ENCODE measurements at places on chromosomes 3 and 15.

DNA sequence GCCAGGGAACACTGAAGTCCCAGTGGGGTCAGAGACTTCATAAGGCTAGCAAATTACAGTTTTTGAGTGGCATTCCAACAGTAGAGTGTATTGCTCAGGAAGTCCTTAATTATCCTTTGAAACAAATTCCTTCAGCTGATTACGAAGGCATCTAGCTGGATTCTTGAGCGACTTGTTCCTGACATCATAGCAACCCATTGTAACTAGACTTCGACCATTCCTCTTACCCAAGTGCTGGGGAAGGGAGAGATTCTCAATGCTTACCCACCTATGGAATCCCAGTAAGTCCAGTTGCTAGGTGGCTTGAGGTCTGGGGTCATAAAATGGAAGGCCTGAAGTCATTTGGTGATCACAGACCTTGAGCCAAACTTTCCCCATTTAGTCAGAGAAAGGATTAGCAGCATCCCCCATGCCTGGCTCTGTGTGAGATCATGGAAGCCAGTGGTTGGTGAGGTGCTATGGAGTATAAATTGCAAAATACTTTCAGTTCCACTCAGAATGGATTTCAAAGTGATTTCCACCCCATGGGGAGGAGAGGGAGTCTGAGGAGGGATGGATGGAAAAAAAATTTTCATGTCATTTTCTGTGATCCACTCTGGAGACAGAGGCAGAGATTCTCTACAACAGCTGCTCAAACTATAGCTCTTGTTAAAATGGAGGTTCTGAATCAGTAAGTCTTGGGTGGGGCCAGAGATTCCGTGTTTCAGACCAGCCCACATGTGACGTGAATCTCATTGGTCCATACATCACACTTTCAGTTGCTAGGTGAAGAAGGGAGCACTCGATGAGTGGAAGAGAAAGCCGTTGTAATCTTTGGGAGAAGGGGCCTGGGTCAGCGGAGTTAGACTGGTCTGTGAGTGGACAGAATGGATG, 45.7 kb downstream of the CD86 start:
- DNase-seq = no peak

DNA sequence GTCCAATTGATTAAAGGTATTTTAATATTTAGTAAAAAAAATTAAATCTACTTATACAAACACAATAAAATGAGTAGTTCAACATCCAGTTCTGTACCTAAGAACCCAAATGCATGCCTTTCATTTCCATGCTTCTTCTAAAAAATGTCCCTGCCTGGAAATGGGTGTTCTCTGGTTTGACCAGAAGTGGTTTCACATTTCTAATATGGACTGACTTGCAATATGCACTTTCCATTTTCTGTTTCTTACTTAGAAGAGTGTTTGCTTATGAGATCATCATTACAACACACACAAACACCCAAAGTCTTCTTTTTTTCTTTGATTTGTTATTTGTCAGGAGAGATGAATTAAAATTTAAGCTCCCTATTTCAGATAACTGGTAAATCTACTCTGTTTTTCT, 879.6 kb downstream of the AGBL1 start:
- DNase-seq = no peak

GRCh38 chr3:129687586-129688125, 81.2 kb upstream of the PLXND1 start:
- no peak for DNase-seq

GRCh38 chr3:11913316-11913715, 66.6 kb upstream of the TAMM41 start:
- no peak for DNase-seq

DNA sequence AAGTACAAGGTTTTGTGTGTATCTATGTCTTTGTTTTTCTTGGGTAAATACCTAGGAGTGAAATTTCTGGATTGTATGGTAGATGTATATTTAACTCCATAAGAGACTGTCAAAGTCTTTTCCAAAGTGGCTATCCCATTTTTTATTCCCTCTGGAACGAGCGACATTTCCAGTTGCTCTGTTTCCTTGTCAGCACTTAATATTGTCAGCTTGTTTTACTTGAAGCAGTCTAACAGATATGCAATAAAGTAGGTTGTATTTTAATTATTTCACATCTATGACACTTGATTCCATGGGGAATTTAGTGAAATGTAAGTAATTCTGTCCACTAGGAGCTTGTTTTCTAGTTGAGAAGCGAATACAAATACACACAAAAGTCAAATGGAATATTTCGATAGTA, 18.5 kb upstream of the BNIP2 start:
- no peak for DNase-seq

GRCh38 chr15:60044636-60045270, 40.6 kb downstream of the FOXB1 start:
- DNase-seq = no peak

DNA sequence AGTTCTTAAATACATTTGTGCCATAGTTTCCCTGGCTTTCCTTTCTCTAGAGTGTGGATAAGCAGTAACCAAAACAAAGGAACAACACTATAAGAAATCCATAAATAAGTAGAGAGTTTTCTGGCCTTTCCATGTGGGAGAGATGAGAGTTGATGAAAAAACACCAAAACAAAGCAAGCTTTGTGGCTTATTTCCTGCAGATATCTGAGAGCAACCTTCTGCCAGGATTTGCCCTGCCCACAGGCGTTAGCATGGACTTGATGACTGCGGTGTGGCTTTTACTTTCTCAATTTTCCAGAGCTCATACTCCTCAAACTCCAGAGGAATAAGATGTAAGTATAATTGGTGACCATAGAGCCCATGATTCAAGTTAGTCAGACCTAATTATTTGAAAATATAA, 194.9 kb downstream of the RAP2B start:
- DNase-seq = no peak

GRCh38 chr3:82000773-82001172, 239.3 kb upstream of the GBE1 start:
- DNase-seq = no peak

GRCh38 chr3:172137287-172138192, 98.2 kb downstream of the FNDC3B start:
- no peak for DNase-seq

- no peak for DNase-seq
Observed at GRCh38 chr15:91857772-91858171, 4.3 kb downstream of the SLCO3A1 start.

GRCh38 chr3:40992023-40992422, 207.3 kb upstream of the CTNNB1 start:
- no peak for DNase-seq

GRCh38 chr3:81579744-81580143, 181.7 kb downstream of the GBE1 start:
- no peak for DNase-seq

DNA sequence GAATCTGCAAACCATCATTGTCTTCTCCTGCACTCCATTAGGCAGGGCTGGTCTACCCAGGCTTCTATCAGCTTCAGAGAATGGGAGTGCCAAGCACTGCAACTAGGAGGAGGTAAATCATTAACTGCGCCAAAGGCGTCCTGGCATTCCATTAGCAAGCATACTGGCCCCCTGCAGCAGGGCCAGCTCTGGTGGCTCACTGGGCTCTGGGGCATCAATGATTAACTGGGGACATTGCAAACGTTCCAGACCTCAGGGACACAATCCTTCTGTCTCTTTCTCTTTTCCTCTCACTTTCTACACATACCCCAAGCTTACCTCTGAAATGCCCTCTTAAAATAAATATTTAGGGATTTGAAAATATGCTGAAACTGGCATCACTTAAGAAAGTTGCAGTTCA, 129.0 kb downstream of the MYLK start:
- no peak for DNase-seq

GRCh38 chr3:117278424-117279190, 569.0 kb downstream of the TUSC7 start:
- DNase-seq = no peak

- DNase-seq = no peak
Observed at GRCh38 chr15:100569391-100569790, 32.6 kb downstream of the LINS1 start.

DNA sequence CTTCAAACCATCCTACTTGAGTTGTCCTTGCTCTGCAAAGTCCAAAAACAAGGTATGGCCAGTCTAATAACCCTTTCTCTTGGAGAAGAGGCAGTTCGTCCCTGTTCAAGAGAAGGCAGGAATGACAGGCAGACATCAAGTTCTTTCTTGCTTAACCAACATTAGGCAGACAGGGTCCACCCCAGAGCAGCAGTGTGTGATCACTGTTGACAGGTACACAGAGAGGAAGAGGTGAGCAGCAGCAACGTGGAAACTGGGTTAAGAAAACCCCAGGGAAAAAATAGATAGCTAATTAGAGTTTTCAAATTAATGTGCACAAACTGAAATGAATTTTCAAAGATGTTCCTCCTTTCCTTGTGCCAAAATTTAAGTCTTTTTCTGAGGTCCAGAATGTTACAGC, 48.2 kb downstream of the TNIK start:
- DNase-seq = no peak

GRCh38 chr15:44668921-44669320, 5.5 kb upstream of the SPG11 start:
- DNase-seq = no peak

DNA sequence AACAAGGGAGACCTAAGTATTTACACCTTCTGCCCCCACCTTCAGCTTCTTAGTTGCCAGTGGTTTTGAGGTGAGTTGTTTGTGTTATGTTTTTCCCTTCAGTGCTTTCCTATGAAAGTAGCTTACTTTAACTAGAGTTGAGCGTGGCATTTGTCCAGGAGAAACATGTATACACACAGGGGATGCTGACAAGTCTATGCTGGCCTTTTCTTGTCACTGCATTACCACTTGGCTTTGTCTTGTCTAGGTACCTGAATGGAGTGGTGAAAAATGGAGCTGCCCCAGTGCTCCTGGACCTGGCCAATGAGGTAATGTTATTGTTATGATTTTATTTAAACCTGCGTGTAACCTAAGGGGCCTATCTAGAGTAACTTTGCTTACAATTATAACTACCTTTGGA, 74.4 kb downstream of the CDIN1 start:
- DNase-seq = no peak

DNA sequence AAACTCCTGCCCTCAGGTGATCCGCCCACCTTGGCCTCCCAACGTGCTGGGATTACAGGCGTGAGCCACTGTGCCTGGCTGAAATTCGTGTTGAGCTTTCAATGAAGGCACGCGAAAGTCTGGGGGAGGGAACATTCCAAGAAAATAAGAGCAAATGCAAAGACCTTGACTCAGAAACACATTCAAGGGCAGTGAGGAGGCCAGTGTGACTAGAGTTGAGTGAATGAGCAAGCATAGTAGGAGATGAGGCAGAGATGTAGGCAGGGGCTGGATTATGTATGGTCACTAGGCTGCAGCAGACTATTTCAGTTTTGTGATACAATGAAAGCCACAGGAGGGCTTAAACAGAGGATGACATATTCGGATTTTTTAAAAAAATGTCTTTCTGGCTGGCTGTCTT, 67.0 kb downstream of the SCN11A start:
- no peak for DNase-seq

DNA sequence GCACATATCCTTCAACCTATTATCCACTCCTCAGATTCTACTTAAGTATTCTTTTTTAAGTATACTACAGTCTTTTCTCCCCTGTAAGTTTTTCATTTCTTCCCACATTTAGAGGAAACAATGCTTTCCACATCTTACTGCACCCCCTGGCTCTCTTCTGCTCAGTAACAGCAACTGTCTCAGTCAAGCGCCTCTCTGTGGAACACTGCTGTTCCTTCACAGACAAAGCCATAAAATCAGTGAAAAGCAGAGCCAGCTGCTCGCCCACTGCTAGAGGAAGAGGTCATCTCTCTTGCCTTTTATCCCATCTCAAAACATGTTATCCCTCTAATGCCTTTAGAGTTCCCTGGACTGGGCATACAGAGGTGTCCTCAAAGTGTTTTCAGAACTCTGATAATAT, 24.8 kb downstream of the SERP1 start:
- DNase-seq = no peak

DNA sequence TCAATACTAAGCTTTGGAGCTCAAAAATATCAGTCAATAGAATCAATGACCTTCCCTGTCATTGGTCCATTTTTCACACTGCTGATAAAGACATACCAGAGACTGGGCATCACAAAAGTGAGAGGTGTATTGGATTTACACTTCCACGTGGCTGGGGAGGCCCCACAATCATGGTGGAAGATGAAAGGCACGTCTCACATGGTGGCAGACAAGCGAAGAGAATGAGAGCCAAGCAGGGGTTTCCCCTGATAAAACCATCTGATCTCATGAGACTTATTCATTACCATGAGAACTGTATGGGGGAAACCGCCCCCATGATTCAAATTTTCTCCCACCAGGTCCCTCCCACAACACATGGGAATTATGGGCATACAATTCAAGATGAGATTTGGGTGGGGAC, 81.9 kb downstream of the ANXA2 start:
- DNase-seq = no peak

GRCh38 chr3:66179793-66180192, 41.0 kb upstream of the SLC25A26 start:
- no peak for DNase-seq

GRCh38 chr3:152496716-152497115, 228.0 kb downstream of the MBNL1 start:
- no peak for DNase-seq

DNA sequence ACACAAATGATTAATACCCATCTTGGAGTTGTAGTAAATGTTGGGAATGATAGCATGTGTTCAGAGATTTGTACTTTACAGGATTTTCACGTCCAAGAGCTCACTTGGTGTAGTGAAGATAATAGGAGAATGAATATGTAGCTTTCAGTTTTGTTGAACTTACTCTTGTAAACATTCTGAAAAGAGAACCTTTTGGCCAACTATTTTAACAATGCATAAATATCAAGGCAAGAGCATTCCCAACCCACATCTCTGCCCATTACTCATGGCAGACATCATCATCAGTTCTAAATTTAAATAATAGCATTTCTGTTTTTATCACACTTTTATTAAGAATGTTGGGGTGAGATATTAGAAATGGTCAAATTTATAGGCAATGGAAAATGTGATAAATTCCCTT, 465.2 kb upstream of the TPRG1 start:
- no peak for DNase-seq

- DNase-seq = no peak
Observed at GRCh38 chr3:4841225-4841624, 138.0 kb upstream of the BHLHE40 start.

DNA sequence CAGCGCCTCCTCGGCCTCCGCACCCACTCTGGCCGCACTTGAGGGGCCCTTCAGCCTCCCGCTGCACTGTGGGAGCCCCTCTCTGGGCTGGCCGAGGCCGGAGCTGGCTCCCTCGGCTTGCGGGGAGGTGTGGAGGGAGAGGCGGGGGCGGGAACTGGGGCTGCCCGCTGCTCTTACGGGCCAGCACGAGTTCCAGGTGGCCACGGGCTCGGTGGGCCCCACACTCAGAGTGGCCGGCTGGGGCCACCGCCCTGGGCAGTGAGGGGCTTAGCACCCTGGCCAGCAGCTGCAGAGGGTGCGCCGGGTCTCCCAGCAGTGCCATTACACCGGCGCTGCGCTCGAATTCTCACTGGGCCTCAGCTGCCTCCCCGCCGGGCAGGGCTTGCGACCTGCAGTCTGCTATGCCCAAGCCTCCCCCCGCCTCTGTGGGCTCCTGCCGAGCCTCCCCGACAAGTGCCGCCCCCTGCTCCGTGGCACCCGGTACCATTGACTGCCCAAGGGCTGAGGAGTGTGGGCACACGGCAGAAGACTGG, 167.1 kb upstream of the PLSCR5 start:
- DNase-seq = no peak
